Activated CD4-positive, alpha-beta T cell treated with anti-CD3 and anti-CD28 coated beads for 36 hours (primary cell): ENCODE measurements at places on chromosomes 5 and 9. TPM values are rescaled to one million over a fixed set of nuclear protein-coding genes. Genes with fewer than 3 reads are reported as not detected.

LRRC70 gene
- 0.64 TPM for total RNA-seq

SV2C gene
- total RNA-seq, result not detected

CTNND2 gene
- not detected for total RNA-seq

ENTPD2 gene
- not detected for total RNA-seq

MZB1 gene
- 7.8 TPM for total RNA-seq

FIBCD1 gene
- not detected for total RNA-seq

INSL6 gene
- total RNA-seq, result not detected

ARID3C gene
- 0.76 TPM for total RNA-seq

GRCh38 chr9:89428901-89429890, 68.7 kb downstream of the SEMA4D start:
- peak; percentile 75 for DNase-seq

GRCh38 chr5:140038373-140038957, 4.6 kb downstream of the NRG2 start:
- no peak for DNase-seq

DNA sequence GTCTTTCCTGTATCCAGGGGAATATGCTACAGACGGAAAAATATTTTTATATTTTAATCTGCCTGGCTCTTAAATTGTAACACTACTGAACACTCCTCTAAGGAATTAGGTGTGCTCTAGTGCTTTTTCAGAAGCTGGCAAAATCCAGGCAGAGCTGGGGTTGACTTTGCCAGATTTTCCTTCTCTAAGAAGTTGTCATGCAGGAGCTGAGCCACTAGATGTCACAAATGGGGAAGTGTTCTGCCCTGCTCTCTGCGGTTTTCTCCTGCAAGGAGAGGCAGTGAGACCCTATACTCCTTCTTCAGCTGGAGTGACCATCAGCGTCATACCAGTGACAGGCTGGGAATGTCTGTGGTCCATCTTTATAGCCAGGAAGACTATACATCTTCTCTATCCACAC, 112.5 kb downstream of the HAPLN1 start:
- peak; percentile 7 for DNase-seq

DNA sequence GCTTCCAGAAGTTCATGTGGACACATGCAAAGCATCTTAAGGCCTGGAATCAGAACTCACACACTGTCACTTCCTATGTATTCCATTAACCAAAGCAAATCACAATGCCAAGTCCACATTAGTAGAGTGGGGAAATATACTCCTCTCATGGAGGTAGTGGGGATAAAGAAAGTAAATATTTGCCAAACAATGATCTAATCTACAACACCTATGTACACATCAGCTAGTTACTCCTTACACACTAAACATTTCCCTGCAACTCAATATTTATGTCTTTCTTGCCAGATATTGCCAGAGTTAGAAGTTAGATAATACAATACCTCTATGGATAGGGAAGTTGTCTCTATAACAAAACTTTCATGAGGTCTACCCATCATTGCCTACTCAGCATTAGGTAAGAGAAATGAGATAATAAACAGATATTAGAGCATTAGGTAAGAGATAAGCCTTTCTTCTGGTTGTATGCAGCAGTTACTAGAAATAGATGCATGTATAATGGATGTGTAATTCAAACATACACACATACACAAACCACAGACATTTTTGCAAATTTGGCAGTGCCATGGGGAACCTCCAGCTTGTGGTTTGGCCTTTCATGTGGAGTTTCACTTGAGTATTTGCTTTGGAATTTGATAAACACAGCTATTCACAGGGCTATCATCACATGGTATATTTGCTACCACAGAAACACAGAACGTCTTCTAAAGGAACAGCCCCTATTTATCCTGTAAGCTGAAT, 196.5 kb downstream of the TLE1 start:
- DNase-seq, result no peak

- DNase-seq, result no peak
Measured at GRCh38 chr9:131918481-131918880, 161.2 kb downstream of the MED27 start.

DNA sequence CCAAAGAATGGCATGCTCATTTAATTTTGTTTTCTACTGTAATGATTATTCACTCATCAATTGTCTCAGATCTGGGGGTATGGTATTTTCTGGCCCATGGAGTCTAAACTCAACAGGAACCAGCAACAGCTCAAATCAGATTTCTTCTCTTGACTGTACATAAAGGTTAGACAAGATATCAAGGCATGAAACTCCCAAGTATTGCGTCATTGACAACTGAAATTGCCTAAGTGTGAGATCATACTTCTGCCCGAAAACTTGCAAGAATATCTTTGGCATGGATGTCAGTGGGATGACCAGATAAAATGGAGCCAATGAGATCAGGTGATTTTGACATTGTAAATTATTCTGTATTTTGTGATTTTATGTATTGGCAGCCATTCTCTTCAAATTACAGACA, 141.7 kb upstream of the STK32A start:
- DNase-seq, result no peak

GRCh38 chr9:135906291-135907005, 898 bp downstream of the CAMSAP1 start:
- peak; percentile 40 for DNase-seq

GRCh38 chr9:128006332-128006996, 25.7 kb upstream of the EEIG1 start:
- DNase-seq, result peak; percentile 47

GRCh38 chr9:107487521-107488374, 1.8 kb downstream of the KLF4 start:
- peak; percentile 59 for DNase-seq

- DNase-seq, result no peak
Measured at GRCh38 chr9:113519426-113520108, 56.0 kb downstream of the RGS3 start.

DNA sequence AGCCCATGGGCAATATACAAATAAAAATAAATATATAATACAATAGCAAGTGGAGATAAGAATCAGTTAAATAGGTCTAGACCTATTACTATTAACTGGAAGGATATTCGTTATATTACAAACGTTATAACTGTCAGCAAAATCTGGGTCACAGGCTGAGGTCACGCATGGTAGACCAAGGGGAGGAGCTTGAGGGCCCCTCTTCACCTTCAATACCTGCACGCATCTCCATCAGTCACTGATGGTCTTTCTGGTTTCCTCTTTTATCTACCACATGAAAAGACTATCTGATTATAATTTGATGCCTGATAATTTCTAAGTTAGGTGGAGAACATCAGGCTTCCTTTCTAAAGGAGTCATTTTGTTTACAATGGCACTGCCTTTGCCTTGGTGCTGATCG, 43.2 kb downstream of the MAT2B start:
- no peak for DNase-seq
